ENCODE measurements at places on chromosomes 16 and 17.

DNA sequence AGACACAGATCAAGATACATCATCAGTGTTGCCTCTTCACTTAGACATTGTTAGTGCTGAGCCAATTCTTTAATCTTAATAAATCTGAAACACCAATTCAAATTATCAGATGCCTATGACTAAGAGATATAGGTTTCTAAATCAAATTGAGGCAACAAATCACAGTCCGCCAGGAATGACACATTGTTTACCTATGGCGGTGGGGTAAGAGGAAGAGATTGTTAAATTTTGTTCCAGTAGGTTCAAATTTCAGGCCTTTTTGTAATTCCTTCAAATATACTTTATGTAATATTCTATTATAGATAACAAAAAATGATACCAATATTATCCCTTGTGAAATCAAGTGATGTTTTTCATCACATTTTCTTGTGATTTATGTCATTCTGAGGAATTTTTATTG lies 145.9 kb downstream of the CDH8 start:
- no peak for DNase-seq

GRCh38 chr17:29596811-29597210 lies 3.9 kb downstream of the ANKRD13B start:
- DNase-seq: no peak

DNA sequence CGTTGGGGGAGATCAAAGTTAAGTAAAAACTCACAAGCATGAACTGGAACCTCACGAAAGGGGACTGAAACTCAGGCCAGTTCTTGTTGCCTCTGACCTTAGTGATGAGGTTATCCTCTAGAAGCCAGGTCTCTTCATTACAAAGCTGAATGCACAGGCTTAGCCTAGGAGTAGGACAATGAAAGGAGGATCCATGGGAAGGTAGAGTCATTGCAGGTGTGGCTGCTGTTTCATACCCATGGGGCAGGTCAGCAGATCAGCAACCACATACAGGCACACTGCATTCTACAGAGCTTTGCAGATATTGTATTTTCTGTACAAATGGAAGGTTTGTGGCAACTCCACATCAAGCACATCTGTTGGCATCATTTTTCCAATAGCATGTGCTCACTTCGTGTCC lies 341.3 kb upstream of the SOX9 start:
- DNase-seq: no peak

DNA sequence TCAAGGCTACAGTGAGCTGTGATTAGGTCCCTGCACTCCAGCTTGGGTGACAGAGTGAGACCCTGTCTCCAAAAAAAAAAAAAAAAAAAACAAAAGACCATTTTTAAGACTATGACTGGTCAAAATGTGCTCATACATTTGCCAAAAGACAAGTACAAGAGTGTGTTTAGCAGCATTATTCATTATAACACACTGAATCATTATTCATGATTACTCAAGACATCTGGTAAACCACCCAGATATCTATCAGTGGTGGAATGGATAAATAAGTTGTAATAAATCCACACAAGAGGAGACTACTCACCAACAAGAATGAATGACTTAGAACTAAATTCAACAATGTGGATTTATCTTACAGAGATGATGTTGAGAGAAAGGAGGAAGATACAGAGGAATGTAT lies 716.3 kb downstream of the MAF start:
- no peak for DNase-seq

DNA sequence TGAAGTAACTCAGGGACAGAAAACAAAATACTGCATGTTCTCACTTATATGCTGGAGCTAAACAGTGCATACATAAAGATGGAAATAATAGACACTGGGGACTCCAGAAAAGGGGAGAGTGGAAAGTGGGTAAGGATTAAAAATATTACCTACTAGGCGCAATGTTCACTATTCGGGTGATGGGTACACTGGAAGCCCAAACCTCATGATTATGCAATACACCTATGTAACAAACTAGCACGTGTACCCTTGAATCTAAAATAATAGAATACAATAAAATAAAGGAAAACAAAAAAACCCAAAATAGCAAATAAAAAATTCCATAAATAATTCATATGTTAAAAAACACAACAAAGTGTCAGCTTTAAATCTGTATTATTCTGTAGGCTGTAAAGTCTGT lies 56.9 kb downstream of the MAP2K6 start:
- DNase-seq: no peak

- DNase-seq: peak; percentile 84
Measured at GRCh38 chr17:31339906-31340661, 18.7 kb upstream of the EVI2A start.

DNA sequence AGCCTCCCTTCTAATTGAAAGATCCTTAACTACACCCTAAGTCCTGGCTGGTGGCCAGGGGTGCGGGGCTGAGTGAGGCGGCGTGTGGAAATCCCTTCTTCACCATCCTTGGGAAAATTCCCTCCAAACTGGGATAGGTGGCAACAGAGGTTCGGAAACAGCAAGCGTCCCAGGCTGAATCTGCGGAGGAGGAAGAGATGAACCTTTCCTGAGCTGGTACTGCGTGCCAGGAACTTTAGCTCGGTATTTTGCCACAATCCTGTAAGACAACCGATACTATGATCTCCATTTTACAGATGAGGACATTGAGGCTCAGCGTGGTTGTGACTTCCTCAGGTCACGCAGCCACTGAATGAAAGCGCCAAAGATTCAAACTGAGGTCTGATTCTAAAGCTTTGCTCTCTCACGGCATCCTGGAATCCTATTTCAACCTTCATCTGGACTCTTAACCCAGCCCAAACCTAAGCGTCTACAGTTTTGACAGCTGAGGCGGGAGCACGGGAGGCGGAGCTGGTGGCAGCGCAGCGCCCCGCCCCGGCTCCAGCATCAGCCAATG lies 583 bp upstream of the CYLD start:
- DNase-seq: no peak

- DNase-seq: no peak
Measured at GRCh38 chr16:56993204-56993603, 3.8 kb downstream of the NLRC5 start.
